ENCODE measurements at places on chromosomes 16 and 17.

GRCh38 chr17:82227629-82228277 is 1.1 kb upstream of the SLC16A3 start:
- DNase-seq, result no peak

GRCh38 chr16:12366313-12366712 is 389.8 kb downstream of the SNX29 start:
- DNase-seq, result no peak

GRCh38 chr17:73227379-73227778 is 34.3 kb downstream of the CPSF4L start:
- DNase-seq, result no peak

GRCh38 chr17:45681706-45682105 is 102.4 kb upstream of the CRHR1 start:
- no peak for DNase-seq

- DNase-seq, result no peak
Observed at GRCh38 chr16:10511829-10512228, 68.6 kb downstream of the EMP2 start.

DNA sequence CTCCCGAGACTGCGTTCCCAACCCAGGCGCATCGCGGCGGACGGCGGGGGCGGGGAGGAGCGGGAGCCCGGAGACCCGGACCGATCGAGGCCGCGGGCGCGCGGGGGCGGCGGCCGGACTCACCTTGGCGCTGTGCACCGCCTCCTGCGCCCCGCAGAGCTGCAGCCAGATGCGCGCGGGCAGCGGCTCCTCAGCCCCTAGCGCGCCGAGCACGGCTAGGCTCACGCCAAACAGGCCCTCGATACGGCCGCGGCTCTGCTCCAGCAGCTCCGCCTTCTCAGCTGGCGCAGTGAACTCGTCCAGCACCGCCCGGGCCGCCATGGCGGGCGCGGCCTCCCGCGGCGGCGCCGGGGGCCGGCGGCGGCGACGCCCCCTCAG is 339 bp downstream of the N4BP1 start:
- peak; percentile 49 for DNase-seq

GRCh38 chr17:39139561-39139960 is 11.9 kb downstream of the PLXDC1 start:
- DNase-seq, result no peak

- peak; percentile 12 for DNase-seq
Observed at GRCh38 chr17:12445331-12445730, 220.4 kb upstream of the MYOCD start.

GRCh38 chr17:44935116-44935515 is 12.5 kb downstream of the KIF18B start:
- no peak for DNase-seq

DNA sequence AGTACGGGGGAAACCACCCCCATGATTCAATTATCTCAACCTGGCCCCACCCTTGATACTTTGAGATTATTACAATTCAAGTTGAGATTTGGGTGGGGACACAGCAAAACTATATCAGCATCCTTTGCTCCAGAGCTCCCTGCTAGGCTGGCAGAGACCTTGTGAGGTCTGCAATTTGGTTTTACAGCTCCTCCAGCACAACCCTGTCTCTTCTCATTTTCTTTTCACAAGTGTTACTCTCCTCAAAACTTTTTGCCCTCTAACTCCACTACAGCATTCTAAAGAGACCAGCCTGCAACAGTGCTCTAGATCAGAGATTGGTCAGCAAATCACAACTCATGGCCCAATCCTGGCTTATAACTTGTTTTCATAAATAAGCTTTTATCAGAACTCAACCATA is 114.0 kb downstream of the USP31 start:
- no peak for DNase-seq

DNA sequence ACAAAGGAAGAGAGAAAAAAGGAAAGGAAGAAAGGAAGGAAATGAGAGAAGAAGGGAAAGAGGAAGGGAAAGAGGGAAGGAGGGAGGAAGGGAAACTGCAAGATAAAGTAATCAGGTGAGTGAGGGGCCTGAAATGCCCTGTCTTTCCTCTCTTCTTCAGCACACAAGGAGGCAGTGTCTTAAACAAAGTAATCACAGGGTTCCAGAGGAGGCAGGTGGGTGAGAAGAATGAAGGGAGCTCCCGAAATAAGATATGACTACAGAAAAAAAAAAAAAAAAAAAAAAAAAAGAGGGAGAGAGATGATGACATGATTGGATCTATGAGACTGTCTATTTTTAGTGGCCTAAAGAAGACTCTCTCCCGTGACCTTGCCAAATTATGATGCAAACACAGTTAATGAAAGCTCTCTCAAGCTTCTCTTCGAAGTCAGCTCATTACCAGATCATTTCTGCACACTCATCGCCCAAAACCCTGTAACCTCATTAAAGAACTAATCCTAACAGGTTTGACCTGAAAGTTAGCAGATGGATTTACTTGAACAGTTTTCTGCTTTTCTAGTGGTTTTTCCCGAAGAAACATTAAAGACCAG is 53.6 kb downstream of the CDH11 start:
- peak; percentile 76 for DNase-seq

GRCh38 chr16:70578035-70578434 is 54.4 kb downstream of the SF3B3 start:
- no peak for DNase-seq
